NCI-H1694 treated with DMSO at 0.1 percent for 48 hours (cell line): ENCODE measurements at places on chromosomes 2 and 18.

GRCh38 chr2:17148407-17149145 lies 369.7 kb downstream of the RAD51AP2 start:
- DNase-seq = no peak

DNA sequence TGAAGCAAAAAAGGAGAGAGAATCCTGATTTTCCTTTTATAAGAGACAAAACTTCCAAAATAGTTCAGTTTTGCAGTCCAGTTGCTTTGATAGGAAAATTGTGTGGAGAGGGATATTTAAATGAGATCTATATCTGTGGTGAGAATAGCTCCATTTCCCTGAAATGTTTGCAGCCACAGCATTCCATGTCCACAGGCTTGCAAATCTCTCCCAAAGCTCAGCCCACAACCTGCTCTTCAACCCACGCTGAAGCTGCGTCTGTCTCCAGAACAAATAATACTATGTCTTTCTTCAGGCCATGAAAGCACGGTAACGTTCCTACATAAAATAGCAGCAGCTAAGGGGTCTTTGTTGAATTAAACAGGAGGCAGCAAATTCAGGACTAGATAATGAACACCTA lies 31.8 kb downstream of the TMEM17 start:
- DNase-seq = no peak

DNA sequence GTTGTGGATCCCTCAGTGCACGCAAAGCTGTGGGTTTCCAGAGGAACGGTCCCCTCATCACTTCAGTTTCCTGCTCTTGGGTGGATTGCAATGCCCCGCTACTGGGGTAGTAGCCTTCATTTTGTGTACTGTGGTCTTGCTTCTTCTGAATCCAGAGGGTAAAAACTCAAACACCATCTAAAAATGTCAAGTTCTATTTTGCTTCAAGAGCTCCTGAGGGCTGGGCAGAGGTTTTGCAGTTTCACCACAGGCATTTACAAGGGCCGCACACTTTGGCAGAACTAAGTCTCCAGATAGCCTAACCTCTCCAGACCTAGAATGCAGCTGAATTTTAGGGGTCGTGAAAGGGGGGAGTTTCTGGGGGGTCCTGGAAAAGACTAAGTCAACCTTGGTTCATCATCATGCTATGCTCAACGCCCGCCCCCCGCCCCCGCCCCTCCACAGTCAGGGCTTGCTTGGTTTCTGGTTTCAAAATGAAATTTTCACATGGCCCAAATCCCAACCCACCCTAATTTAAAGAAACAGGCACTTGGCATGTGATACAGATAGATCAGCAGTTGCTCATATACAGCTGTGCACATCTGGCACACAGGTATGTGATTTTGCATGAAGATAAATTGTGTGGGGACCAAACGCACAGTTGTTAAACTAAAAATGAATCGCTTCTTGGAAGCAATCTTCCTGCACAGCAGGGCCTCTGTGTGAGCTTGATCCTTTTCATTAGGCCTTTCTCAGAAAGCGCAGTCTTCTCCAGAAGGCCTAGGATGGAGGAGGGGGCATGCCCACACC lies 329.6 kb downstream of the OSR1 start:
- DNase-seq = no peak

DNA sequence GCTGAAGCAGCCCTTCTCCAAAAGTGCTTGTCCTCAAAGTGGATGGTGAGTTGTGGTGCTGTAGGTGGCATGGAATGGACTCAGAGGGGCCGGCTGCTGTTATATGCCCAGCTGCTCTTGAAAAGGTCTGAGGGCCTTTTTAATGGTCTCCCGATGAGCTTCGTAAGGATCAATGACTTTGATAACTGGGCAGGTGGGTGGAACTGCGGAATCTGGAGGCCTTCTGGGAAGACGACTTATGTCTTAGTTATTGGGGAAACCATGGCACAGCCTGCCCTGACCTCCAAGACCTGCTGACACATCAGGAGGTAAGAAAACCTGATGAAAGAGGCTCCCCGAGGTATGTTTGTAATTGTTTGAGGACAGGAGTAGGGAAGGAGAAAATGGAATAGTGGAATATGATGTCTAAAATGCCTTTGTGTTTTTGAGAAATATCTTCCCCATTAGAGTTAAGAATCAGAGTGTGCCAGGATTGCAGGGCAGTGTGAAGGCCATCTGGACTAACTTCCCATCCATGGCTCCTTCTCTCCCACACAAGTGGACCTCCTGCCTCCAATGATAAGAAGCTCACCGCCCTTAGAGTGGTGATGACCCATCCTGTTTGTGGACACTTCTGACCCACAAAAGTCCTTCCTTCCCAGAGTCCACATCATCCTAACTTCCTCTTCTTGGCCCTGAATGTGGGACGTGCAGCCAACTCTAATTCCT lies 236.1 kb downstream of the FHOD3 start:
- DNase-seq = no peak

GRCh38 chr2:180359522-180360282 lies 352.6 kb upstream of the CWC22 start:
- DNase-seq = no peak

- no peak for DNase-seq
Observed at GRCh38 chr2:113111823-113112287, 15.5 kb upstream of the IL1RN start.

DNA sequence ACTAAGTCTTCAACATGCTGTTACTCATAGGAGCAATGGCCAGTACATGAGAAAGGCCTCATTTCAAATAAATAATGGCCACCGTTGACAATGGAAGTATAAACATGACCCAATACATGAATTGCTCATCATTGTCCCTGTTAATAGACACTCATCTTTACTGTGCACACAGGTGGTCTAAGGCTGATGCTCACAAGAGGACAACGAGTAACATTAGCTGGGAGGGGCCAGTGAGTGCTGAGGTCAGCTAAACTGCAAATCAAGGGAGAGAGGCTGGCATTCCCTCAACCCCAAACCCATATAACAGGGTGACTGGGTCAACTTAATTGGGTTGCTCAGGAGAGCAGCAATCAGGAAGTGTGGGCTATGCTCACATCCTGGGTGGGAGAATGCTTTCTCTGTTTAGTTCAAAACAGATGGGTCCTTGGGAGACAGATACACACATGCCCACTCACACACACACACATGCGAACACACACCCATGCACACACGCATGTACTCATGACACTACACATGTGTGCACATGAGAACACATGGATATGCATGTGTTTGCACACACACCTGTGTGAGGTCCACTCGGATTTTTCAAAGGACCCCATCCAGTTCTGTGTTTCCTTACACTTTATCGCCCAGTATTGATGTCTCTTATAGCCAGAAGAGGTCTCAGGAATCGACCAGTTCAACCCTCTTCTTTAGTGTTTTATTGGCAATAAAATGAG lies 172.0 kb downstream of the INHBB start:
- no peak for DNase-seq

DNA sequence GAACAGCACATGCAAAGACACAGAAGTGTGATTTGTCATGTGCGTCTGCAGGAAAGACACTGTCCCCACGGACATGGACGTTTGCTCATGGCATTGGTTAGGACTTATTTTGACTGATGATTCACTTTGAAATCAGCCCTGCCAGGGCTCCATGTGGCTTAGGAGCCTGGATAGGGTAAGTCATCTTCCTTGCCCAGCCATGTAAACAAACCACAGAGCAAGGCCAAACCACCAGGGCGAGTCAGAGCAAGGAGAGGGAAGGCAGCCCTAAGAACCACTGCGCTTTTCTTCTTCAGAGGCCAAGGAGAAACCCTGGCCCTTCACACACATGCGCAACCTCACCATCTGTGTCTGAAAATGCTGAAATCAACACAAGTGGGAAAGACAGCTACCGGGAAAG lies 88.8 kb downstream of the GFPT1 start:
- no peak for DNase-seq

DNA sequence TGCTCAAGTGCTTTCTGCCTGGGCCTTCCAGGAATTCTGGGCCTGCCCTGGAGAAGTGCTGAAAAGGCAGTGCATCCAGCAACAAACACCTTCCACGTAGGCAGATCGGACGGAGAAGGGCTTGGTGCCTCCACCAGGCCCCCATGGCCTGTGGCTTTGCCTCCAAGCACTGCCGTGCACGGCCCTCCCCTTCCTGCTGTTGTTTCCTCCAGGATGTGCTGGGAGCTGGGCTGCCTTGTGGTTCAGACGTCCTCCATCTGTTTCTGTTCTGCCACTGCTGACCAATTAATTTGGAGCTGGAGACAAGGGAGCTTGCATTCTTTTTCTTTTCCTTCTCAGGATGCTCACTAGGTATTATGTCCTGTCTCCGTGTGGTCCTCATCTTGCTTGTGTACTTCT lies 197.0 kb downstream of the HRH4 start:
- DNase-seq = no peak

- no peak for DNase-seq
Observed at GRCh38 chr18:59846814-59847490, 52.8 kb upstream of the PMAIP1 start.

DNA sequence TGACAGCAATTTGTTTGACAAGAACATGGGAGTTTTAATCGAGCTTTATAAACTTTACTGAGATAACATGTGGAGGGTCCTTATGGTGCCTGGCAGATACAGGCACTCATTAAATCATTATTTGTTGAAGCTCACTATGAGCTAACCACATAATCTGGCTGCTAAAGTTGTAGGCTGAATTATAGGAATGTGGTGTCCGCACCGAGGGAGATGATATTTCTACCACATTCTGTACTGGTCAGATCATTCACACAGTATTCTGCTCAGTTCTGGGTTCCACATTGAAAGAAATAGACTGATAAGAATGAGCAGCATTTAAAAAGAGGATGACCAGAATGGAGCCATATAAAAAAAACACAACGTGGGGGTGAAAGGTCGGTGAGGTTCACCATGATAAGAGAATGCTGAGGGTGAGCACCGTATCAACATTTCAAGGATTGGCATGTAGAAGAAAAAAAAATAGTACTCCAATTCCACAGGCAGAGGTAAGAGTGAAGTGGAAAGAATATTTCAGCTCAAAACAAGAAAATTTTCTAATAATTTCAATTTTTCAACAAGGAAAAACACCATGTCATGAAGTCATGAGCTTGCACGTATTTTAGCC lies 54.4 kb downstream of the TMEFF2 start:
- DNase-seq = no peak

DNA sequence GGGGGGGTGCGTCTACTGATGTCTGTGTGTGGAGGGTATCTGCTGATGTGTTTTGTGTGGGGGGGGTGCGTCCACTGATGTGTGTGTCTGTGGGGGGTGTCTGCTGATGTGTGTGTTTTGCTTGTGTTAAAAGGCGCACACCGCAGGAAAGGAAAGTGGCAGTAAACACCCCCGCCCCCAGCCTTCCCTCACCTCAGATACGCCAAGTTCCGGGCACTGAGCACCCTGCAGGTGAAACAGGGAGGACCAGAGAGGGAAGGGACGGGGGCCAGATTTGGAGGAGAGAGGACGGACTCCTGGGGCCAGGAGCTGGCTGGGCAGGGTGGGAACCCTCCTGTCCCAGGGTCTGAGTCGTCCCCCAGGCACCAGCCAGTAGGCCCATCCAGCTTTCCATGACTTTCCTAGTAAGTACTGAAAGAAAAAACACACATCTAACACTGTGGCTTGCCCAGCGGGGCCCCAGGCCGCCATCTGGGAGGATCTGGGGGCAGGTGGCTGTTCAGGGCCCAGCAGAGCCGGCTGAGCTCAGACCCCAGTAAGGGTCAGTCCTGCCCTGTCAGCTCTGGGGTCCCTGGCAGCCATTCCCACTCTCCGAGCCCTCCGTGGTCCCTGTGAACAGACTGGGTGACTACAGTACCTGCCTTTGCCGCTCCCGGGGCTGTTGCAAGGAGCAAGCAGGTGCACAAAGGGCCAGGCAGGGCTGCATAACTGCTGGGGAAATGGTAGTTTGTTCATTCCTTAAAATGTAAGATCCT lies 126.9 kb downstream of the NFATC1 start:
- DNase-seq = no peak

- no peak for DNase-seq
Observed at GRCh38 chr2:42846026-42846425, 53.6 kb upstream of the HAAO start.

DNA sequence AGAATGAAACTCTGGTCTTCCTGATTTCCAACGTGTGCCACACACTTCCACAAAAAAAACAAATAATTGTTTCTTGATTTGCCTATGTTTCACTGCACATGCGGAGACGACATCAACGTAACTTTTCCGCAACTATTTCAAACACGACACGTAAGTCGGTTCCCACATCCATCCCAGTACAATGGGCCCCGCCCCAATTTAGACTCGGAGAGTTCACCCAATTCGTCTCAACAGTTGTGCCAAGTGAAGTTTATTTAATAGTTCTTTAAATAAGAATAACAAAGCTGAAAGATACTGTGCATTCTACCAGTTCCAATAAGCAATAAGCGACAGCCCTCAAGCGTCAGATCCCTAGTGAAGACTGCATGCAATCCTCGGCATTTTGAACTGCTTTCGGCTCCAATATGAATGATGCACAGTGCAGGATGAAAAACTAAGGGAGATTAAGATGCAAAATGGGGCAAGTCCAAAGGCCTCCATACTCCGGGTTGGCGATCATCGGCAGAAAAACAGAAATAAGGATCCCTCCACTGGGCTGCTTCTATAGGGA lies 664 bp downstream of the CCT4 start:
- DNase-seq = no peak

- no peak for DNase-seq
Observed at GRCh38 chr2:119333360-119333759, 33.3 kb downstream of the C2orf76 start.

GRCh38 chr2:19454125-19454524 lies 95.7 kb upstream of the OSR1 start:
- no peak for DNase-seq

DNA sequence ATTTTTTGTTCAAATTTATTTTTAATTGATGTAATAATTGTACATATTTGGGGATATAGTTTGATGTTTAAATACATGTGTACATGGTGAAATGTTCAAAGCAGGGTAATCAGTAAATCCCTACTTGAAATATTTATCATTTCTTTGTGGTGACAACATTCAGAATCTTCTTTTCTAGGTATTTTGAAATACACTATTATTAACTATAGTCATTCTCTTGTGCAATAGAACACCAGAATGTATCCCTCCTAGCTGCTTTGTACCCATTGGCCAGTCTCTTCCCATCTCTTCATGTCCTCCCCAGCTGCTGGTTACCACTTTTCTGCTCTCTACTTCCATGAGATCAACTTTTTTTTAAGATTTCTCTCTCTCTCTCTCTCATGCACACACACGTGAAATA lies 126.5 kb downstream of the ZNF407 start:
- no peak for DNase-seq

GRCh38 chr2:31170071-31170698 lies 31.9 kb upstream of the GALNT14 start:
- peak; percentile 65 for DNase-seq

- DNase-seq = no peak
Observed at GRCh38 chr2:7448578-7449264, 531.5 kb downstream of the RNF144A start.

GRCh38 chr2:144096531-144096930 lies 423.4 kb downstream of the ZEB2 start:
- DNase-seq = no peak

DNA sequence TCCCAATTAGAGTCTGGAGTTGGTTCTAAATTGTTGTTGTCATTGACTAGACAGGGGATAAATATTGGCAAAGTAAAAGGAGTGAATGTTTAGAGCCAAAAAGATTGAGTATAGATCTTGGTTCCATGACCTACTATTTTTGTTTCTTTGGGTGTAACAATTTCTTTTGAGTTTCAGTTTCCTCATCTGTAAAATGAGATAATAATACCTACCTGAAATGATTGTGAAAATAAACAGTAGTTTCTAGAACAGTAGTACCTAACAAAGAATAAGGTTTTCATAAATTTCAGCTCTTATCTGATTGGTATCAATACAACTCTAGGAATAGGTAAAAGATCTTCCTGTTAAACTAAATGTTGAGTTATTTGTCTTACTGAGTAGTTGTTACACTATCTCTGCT lies 56.8 kb downstream of the PMS1 start:
- DNase-seq = no peak
